ENCODE measurements at places on chromosomes 13 and 19.
A peak's percentile ranks its signal among the peaks of the same experiment; 100 is the strongest.

DNA sequence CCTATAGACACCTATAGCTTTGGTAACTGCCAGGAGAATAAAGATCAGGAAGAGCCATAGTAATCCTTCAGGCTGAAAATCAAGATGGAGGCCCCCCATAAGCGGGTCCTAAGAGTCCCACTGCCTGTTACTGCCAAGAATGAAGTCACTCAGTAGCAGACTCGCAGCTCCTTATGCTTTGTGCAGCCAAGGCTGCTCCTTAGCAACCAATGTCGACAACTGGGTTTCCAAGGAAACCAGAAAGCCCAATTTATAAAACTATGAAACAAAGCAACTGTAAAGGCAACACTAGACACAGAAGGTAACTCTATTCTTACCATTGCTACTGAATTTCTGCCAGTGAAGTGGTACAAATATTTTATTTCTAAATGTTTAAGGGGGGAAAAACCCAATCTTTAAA is 56.5 kb downstream of the DCLK1 start:
- no peak for DNase-seq

DNA sequence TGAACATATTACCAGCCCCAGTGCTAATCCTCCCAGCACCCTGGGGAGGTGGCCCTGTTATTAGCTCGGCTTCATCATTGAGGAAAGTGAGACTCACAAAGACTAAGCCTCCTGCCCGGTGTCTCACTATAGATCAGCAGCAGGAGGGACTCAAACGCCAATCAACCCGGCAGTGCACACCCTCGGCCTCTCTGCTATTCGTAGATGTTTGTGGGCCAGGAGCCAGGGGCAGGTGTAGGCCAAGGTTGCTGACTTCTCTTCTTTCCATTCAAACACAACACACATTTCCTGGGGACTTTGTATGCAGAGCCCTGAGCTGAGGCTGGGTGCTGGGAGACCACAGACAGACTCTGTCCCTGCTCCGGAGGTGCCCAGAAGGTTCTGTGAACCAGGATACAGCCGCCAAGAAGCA is 9.4 kb upstream of the SBK3 start:
- no peak for DNase-seq

DNA sequence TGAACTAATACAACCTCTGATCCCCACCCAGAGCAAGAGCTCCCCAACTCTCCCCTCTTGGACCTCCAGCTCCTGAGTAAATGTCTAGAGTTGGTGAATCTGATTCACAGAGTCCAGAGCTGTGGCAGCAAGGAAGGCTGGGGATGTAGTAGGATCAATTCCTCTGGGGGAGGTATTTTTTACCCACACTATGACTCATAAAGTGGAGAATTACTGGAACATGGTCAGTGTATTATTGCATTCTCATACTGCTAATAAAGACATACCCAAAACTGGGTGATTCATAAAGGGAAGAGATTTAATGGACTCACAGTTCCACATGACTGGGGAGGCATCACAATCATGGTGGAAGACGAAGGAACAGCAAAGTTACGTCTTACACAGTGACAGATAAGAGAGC is 496.7 kb downstream of the EFNB2 start:
- DNase-seq: peak; percentile 68

- DNase-seq: no peak
Observed at GRCh38 chr13:44347949-44348348, 25.7 kb upstream of the SERP2 start.

DNA sequence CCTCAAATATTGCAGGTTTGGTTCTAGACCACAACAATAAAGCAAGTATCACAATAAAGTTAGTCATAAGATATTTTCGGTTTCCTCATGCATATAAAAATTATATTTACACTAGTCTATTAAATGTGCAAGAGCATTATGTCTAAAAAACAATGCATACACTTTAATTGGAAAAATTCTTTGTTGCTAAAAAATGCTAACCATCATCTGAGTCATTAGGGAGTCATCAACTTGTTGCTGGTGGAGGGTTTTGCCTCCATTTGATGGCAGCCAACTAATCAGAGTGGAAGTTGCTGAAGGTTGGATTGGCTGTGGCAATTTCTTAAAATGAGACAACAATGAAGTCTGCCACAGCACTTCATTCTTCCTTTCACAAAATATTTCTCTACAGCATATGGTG is 422.3 kb upstream of the GPC6 start:
- DNase-seq: peak; percentile 30
